ENCODE measurements at places on chromosomes 7 and 10. TPM values are rescaled to one million over a fixed set of nuclear protein-coding genes. Genes with fewer than 3 reads are reported as not detected.

Gene RAMP3
- not detected for total RNA-seq

Gene ZPBP
- total RNA-seq: not detected

DNA sequence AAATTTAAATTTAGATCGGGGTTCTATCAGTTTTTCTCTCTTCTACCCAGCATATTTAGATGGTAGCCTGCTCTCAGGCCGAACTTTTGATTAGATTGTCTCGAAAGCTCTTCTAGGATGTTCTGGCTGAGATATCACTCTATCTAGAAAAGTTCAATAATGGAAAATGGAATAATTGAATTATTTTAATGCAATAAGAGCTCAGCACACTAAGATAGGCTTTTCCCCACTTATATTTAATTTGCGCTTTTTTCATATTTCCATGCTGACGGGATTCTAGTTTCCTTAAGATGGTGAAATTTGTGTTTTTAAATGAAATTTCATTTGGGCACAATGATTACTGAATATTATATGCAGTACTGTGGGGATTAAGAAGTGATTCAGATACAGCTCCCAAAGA lies 73.7 kb downstream of the PIK3CG start:
- no peaks in the 10 kb centered on the region for H3K36me3 ChIP-seq
- no peak overlapping the region for H3K4me3 ChIP-seq
- no peak overlapping the region for H3K27ac ChIP-seq
- DNase-seq: no peak
- no peaks in the 10 kb centered on the region for H3K4me1 ChIP-seq
- H3K27me3 ChIP-seq: no peaks in the 10 kb centered on the region

DNA sequence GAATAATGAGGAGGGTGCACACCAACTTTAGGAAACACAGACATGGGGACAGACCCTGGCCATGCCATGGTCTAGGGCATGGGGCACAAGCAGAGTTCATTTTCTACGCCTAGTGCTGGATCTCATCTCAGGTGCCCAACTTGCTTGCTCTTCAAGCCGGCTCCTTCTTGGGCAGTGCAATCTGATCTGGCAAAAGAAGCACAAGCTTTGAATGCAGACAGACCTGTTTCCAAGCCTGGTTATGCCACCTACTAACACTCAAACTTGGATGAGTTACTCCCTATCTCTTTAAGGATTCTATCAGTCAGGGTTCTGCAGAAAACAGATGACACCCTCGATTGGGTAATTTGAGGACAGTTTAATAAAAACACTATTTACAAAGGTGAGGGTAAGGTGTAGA lies 34.9 kb upstream of the WAPL start:
- H3K4me1 ChIP-seq: no peaks in the 10 kb centered on the region
- no peaks in the 10 kb centered on the region for H3K36me3 ChIP-seq
- H3K27me3 ChIP-seq: no peaks in the 10 kb centered on the region
- no peak for DNase-seq

DNA sequence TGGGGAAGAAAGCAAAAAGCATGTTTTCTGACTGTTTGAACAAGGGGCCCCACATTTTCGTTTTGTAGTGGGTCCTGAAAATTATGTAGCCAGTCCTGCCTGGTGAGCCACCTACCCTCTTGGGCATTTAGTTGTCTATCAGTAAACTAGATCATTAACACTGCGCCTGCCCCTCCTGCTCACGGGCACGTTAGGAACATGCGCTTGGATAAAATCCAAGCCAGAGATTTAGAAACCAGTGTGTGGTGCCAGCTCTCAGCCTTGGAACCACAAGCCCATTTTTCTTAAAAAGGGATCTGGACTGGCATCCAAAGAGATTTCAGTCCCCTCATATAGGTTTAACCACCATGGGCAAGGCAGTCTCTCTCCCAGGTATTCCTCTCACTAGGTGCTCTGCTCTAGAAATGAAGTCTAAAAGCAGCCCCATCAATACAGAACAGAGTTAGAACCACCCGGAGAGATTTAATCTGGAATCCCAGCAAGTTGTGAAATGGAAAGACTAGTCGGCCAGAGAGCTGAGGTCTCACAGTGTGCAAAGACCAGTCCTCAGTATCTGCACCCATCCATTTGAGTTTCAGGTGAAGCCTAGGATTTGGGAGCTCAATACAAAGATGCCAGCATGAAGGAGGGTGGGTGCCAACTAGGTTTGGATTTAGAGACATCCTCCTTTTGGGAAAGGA lies 123.9 kb upstream of the TCF7L2 start:
- no peaks in the 10 kb centered on the region for H3K4me1 ChIP-seq
- H3K4me3 ChIP-seq: no peak overlapping the region
- H3K27ac ChIP-seq: no peak overlapping the region
- no peaks in the 10 kb centered on the region for H3K27me3 ChIP-seq
- no peaks in the 10 kb centered on the region for H3K36me3 ChIP-seq
- no peak for DNase-seq

DNA sequence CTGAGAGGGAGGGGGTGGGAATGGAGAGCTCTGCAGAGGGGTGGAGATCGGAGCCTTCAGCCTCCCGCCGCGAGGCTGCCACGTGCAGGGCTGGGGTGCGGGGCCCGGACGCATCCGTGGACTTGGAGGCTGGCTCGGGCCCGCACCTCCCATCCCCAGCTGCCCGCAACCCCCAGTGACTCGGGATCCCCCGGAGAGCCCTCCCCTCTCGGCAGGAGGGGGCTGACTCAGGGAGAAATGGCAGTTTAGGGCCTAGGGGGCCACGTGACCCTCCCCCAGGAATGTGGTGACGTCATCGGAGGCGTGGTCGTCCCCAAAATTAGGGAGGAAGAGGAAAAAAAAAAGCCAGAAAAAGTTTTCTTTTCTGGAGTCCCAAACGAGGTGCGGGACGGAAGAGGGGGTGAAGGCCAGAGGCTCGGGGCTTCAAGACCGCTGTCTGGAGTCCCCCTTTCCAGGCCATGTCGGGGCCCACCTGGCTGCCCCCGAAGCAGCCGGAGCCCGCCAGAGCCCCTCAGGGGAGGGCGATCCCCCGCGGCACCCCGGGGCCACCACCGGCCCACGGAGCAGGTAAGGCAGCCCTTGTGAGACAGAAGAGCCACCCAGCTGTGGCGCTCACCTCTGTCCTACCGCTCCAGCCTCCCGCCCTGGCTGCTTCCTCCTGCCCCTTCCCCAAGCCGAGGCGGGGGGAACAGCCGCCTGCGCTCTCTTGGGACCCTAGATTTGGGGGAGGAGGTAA lies at the start of gene TRIP6:
TRIP6 (plus strand) TSS at position 348 of the 736 bp plus-strand sequence; CDS start at position 459, 111 bp downstream.
- H3K4me3 ChIP-seq: peak within 1 kb of the TSS; percentile 99
- H3K27ac ChIP-seq: peak within 1 kb of the TSS; percentile 95
- H3K27me3 ChIP-seq: no peaks in the 10 kb centered on the region

- no peak overlapping the region for H3K4me3 ChIP-seq
- no peaks in the 10 kb centered on the region for H3K27me3 ChIP-seq
- no peaks in the 10 kb centered on the region for H3K4me1 ChIP-seq
- no peak for DNase-seq
- H3K27ac ChIP-seq: no peak overlapping the region
Observed at GRCh38 chr10:127462643-127463295, 86.3 kb upstream of the NPS start.

DNA sequence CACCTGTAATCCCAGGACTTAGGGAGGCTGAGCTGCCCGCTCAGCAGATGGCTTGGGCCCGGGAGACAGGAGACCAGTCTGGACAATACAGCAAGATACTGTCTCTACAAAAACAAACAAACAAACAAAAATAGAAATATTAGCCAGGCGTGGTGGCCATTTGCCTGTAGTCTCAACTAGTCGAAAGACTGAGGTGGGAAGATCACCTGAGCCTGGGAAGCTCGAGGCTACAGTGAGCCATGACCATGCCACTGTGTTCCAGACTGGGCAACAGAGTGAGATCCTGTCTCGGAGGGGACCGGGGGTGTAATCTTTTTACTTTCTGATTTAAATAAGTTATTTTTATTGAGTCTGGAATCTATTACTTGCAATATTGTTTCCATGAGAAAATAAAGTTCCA lies 274.6 kb downstream of the PARD3 start:
- no peaks in the 10 kb centered on the region for H3K27me3 ChIP-seq
- no peak for DNase-seq
- H3K4me1 ChIP-seq: peaks cover 15% of the 10 kb centered on the region
- H3K27ac ChIP-seq: no peak overlapping the region
- H3K4me3 ChIP-seq: no peak overlapping the region
- no peaks in the 10 kb centered on the region for H3K36me3 ChIP-seq

DNA sequence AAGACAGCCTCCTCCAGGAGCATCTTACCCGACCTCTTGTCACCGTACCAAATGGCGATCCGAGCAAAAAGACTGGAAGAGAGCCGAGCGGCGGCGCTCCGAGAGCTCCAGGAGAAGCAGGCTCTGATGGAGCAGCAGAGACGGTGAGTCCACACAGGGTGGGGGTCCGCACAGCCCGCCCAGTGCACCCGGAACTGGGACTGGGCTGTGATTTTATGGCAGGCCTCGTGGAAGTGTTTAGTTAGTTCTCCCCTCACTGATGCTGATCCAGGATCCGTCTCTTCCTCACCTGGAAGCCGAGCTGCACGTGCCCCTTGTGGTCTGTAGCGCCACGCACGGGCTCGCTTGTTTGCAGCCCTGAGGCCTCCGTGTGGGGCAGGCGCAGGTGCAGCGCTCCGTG lies 19.6 kb downstream of the LRRC27 start:
- peak; percentile 21 for DNase-seq
- no peaks in the 10 kb centered on the region for H3K36me3 ChIP-seq

Gene RNF32
- total RNA-seq: under 0.01 TPM

Gene RAPGEF5
- total RNA-seq: 1.1 TPM

DNA sequence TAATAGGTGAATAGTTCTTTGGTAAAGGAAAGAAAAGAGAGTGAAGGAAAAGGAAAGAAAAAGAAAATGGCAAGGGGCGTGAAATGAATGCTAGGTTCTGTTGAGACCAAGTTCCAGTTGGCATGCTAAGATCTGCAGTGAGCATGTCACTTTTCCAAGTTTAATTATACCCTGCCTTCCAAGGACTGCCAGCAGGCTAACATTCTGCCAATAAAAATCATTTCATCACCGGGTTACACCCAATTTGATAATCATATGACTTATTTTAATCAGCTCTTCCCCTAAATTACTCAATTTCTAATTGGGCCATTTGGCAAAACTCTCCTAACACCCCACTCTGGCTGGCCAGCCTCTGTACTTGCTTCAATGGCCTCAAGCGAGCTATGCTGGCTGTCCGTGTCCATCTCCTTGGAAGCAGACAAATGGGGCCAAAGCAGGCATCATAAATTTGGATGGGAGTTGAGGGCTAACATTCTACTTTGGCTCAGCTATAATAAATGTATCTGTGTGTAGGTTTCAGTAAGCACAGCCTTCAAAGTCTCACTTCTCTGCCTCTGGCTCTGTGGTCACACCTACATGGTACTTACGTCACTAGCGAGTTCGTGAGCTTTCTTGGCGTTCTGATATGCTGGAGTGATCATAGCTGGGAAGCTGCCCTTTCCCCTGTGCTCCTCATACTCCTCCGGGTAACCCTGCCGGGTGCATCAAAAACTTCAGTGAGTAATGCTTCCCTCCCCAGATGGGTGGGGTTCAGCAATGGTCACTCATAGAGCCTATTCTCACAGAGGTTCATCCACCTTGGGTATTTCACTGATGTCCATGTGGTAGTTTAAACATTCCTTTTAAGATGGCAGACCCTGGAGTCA lies 17.3 kb downstream of the NRAP start:
- H3K4me1 ChIP-seq: peaks cover 9% of the 10 kb centered on the region
- H3K4me3 ChIP-seq: no peak overlapping the region
- DNase-seq: no peak
- H3K27me3 ChIP-seq: peaks cover 3% of the 10 kb centered on the region
- no peak overlapping the region for H3K27ac ChIP-seq

DNA sequence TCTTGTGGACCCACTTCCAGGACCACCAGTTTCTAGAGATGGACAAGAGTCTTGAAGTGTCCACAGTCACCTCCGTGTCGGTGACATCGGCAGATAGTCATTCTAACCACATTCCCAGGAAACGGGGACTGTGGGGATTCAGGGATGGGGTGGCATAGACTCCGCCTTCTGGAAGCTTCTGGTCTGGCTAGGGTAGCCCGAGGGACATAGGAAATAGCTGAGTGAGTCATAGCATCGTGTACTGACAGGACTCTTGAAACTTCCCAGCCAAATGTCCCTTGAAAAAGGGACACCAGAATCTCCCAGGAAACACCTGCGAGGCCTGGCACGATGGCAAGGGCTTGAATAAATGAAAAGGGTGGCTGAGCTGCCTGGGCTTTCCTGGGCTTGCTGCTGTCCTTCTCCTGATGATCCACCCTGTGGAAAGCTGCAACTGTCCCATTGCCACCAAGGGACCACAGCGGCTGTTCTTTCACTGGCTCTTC lies 84.1 kb upstream of the LRRC4 start:
- no peak overlapping the region for H3K4me3 ChIP-seq
- H3K27me3 ChIP-seq: peaks cover 7% of the 10 kb centered on the region
- no peaks in the 10 kb centered on the region for H3K36me3 ChIP-seq
- H3K27ac ChIP-seq: no peak overlapping the region

DNA sequence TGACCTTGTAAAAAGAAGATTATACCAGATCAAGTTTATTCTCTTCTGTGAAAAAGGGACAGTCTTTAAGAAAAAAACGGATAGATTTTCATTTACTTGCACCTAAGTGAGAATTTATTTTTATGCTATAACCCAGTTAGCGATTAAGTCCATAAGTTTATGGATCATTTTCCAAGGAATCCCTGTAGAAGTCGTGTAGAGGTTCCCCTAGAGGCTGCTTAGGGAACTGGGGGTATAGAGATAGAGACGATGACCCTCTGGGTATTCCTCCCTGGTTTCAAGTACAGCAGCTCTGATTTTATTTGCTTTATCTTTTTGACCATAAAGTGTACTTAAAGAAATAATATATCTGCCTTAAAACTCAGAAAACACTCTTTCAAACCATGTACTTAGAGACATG lies 648.4 kb upstream of the LRRTM3 start:
- no peak for DNase-seq
- no peaks in the 10 kb centered on the region for H3K36me3 ChIP-seq
- H3K27me3 ChIP-seq: no peaks in the 10 kb centered on the region

DNA sequence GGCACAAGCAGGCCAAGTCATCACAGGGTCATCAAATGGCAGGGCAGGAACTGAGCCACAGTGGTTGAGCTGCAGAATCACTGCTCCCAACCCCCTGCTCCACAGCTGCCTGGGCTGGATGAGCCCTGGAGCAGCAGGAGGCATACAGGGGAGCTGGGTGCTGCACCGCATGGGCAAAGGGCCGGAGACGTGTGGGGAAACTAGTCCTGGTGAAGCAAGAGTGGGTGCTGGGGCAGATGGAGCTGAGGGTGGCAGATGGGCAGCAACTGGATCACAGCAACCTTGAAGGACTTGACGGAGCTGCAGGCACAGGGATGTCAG lies 16.0 kb upstream of the VOPP1 start:
- no peaks in the 10 kb centered on the region for H3K36me3 ChIP-seq
- H3K27me3 ChIP-seq: no peaks in the 10 kb centered on the region
- H3K27ac ChIP-seq: no peak overlapping the region
- peak; percentile 50 for DNase-seq
- H3K4me1 ChIP-seq: peaks cover 2% of the 10 kb centered on the region

DNA sequence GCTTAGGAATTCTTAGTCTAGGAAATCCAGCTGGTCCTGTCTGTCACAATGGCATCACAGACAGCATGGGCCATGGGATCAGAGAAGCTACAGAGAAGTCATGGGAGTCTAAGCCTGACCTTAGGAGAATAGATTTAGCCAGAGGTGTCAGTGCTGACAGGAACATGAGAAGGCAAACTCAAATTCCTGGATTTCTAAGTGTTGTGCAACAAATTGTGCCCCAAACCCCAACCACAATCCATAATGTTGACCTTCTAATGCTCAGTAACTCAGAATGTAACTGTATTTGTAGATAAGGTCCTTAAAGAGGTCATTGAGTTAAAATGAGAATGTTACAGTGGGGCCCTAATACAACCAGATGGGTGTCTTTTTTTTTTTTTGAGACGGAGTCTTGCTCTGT lies 95.9 kb upstream of the RHOBTB1 start:
- no peaks in the 10 kb centered on the region for H3K36me3 ChIP-seq
- H3K4me3 ChIP-seq: no peak overlapping the region
- H3K4me1 ChIP-seq: no peaks in the 10 kb centered on the region
- H3K27ac ChIP-seq: no peak overlapping the region
- no peaks in the 10 kb centered on the region for H3K27me3 ChIP-seq
- no peak for DNase-seq

Gene LLCFC1
- total RNA-seq: not detected

All from osteoblast (primary cell).